ENCODE measurements at places on chromosomes 16 and 17.

- DNase-seq = peak; percentile 74
Observed at GRCh38 chr16:30351586-30352419, 3.3 kb downstream of the CD2BP2 start.

- no peak for DNase-seq
Observed at GRCh38 chr16:85642762-85643358, 29.7 kb downstream of the GSE1 start.

DNA sequence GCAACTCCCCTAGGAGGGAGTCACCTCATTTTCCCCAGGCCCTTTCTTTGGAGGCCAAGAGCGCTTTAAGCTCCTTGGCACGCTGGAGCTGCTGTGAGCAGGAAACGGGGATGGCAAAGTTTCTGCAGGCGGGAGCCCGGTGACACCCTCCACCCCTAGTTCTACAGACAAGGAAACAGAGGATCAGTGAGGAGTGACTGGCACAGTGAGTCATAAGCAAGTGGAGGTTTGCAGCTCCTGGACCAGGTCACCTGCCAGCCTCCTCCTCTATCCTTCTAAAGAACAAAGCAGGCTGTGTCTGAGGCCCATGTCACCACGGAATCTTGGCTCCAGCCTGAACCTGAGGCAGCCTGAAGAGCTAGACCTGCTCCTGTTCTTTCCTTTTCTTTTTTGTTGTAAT is 141.9 kb downstream of the TMEM132E start:
- no peak for DNase-seq

- DNase-seq = no peak
Observed at GRCh38 chr17:47605011-47605410, 44.7 kb upstream of the KPNB1 start.

- DNase-seq = no peak
Observed at GRCh38 chr16:14958970-14959369, 15.9 kb upstream of the PDXDC1 start.

- no peak for DNase-seq
Observed at GRCh38 chr16:66272461-66272860, 94.0 kb upstream of the CDH5 start.

- DNase-seq = no peak
Observed at GRCh38 chr17:77391668-77392375, 251.1 kb downstream of the SEC14L1 start.

DNA sequence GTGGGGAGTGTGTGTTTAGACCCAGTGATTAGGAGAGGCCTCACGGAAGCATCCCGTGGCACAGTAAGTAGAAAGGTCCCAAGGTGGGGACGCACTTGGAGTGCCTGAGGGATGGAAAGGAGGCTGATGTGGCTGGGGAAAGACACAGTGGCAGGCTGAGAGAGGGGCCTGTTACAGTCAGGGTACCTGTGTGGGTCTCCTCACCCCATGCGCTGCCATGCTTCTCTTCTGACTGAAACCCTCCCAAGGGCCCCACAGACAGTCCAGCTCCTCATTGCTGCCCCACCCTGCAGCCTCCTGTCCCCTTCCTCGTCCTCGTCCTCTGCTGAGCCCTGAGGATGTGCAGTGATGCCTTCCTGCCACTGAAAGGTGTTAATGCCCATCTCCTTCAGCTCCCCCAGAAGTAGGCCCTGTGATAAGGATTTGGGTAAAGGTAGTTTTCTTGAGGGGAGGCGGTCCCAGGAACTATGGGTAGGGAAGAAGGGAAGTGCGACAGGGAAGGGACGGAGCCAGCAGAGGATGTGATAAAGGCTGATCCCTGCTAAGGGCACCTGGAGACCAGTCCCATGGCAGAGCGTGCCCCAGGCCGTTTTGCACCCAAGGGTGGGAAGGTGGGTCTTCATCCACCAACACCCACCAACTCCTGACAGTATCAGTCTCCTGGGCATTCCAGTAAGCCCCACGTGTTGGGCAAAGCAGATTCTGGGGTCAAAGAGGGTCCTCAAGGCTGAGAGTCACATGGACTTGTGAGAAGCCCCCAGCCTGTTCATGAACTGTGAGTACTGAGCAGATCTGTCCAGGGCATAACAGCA is 237.2 kb downstream of the GSG1L start:
- DNase-seq = no peak

DNA sequence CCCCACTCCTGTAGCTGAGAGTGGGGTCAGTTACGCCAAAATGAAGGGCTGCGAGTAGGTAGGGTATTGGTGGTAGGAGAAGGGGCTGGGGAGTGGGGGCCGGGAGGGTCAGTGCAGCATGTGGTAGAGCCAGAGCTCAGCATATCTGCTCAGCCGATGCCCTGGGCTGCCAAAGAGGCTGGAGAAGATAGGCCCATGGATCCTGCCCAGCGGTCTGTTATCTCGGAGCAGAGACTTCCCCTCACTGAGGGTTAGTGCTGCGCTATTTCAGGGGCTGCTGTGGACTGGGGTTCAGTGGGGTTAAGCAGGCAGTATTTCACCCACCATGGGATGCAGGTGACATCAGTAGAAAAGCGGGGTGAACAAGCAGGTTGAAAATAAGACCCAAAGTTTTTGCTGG is 19.7 kb downstream of the RHBDL3 start:
- no peak for DNase-seq

DNA sequence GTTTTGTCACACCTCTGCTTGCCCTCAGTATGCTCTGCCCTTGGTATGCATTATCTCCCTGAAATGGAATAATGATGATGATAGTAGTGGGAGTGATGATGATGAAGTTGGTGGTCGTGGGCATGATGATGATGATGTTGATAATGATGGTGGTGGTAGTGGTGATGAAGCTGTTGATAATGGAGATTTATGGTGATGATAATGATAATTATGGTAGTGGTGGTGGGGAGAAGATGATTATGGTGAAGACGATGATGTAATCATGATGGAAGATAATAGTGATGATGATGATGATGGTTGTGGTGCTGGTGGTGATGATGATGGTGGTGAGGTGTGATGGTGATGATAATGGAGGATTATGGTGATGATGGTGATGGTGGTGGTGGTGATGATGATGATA is 390.1 kb upstream of the EEF2KMT start:
- DNase-seq = no peak

- DNase-seq = peak; percentile 42
Observed at GRCh38 chr17:34252444-34253138, 2.5 kb upstream of the CCL2 start.

- DNase-seq = no peak
Observed at GRCh38 chr16:81797443-81797842, 18.4 kb downstream of the PLCG2 start.

GRCh38 chr16:732936-733335 is 6.0 kb downstream of the HAGHL start:
- DNase-seq = no peak

DNA sequence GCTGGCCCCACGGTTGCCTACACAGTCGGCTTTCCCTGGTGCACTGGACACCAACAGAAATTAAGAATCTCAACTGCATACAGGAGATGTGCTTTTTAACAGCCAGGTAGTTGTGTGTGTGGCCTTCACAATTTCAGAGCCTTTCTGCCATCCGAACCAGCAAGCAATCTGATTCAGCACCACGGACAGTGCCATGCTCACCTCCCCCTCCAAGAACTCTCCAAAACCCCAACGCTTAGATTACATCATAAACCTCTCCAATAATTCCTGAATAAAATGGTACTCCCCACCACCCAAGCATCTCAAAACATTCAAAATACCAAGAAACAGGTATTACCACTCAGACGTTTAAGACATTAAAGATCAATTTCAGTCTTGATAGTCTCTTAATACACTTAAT is 31.8 kb downstream of the USP7 start:
- DNase-seq = no peak
